Left cardiac atrium (tissue), 4 donors: ENCODE measurements at places on chromosomes 13 and 19. TPM values are rescaled to one million over a fixed set of nuclear protein-coding genes. Genes with fewer than 3 reads are reported as not detected.

- DNase-seq = peak; percentile 59
Observed at GRCh38 chr19:46537136-46538097, 41.8 kb upstream of the PNMA8B start.

DNA sequence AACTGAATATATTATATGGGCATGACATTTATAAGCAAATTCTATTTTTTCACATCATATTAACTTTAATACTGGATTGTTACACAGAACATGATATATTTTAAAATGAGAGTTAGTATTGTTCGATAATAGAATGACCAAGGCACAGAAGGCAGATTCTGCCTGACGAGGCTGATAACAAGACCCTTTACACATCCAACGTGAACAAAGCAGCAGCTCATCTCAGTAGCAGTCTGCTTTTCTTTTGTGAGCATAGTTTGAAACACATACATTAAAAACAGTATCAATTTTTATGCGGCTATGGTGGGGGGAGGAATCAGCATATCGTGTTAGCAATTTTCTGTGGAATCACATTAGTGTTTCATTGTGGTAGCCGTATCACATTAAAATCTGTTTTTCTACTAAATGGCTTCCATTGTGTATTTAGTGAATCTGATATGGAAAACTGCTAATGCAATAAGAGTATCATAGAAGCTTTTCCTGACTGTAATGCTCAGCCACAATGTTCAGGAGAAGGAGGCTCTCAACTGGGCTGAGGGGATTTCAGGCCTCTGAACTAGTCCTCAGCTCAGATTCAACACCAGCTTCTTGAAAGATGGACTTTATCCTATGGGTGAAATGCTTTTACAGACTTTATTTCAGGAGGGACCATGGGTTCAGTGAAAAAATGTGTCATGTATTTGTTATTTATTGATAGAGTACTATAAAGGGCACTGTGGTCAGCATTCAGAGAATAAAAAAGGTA, 4.0 kb downstream of the SMAD9 start:
- DNase-seq = no peak

ACP5 gene
- total RNA-seq = 4.5 TPM

CGB2 gene
- not detected for total RNA-seq

- DNase-seq = no peak
Observed at GRCh38 chr19:23855676-23856075, 59.0 kb upstream of the ZNF726 start.

- DNase-seq = no peak
Observed at GRCh38 chr13:92989301-92989700, 237.3 kb upstream of the GPC6 start.

IZUMO1 gene
- 0.92 TPM for total RNA-seq

DNA sequence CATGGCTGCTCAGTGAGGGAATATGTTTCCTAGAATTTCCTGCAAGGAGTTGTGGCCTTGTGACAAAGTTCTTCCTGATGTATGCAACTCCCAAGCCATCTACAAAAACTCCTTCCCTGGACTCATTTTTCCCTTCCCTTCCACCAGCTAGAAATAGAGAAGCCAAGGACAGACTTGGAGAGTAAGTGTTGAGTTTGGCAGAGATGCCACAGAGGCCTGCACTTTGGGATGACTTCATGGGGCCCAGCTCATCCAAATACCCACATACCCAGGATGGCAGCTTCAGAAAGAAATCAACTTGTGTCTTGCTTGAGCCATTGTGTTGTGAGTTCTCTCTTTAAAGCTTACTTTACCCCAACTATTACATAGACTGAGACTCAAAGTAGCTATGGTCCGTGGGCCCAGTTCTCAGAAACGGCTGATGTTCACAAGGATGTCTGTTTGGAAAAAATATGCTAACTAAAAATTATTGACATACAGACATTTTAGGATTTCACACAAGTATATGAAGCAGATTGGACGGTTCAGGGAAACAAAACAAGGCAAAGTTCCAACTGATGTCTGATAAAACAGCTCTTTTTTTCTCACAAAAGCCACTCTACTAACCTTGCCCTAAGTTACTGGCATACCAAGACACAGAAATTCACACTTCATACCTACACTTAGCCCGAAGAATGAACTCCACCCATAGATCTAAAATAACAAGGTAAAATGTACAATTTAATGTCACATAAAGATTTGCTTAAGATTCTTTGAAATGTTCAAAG, 107.9 kb downstream of the NALCN start:
- DNase-seq = no peak

ZNF835 gene
- total RNA-seq = 4.1 TPM
